Vagina (tissue), 2 donors: ENCODE measurements at places on chromosomes 1 and 21.
A peak's percentile ranks its signal among the peaks of the same experiment; 100 is the strongest.

GRCh38 chr1:176017722-176018121 is 189.4 kb downstream of the COP1 start:
- no peak for DNase-seq

DNA sequence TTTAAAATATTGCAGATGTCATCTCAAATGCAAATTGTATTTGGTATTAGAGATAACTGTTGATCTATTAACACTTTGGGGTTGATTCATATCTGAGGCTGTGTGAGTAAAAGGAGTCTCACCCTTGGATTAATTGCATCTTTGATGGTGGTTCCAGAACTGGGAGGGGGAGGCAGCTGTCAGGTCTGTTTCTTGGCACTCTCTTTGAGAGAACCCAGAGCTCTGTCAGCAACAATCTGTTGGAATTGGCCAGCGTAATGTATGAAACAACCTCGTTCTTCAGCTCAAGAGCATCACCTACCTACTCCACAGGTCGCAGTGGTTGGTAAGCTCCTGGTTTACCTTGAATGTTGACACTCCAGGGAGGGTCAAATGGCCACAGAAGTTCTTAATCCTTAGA is 424.1 kb downstream of the CAMTA1 start:
- no peak for DNase-seq

DNA sequence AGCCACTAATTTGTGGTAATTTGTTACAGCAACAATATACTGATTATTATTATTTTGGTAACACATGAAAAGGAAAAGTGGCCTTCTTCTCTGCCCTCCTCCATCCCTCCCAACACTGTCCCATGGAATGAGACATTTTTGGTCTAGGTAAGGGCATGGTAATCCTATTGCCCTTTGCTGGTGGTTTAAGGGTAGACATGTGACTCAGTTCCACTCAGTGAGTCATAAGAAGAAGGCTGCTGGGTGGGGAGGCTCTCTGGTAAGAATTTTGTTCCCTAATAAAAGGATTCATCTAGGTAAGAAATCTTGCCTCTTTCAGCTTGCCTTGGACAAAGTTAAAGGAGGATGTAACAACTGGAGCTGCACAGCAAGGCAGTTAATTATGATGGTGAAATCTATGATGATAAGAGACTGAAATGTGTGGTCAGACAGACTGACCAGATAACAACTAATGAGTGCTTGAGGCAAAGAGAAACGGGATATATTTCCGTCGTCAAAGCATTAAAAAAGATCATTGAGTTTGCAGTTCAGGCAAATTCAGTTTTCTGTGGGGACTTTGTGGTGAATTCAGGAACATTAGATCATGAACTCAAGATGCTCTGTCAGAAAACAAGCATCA is 232.0 kb upstream of the KCNK2 start:
- no peak for DNase-seq

DNA sequence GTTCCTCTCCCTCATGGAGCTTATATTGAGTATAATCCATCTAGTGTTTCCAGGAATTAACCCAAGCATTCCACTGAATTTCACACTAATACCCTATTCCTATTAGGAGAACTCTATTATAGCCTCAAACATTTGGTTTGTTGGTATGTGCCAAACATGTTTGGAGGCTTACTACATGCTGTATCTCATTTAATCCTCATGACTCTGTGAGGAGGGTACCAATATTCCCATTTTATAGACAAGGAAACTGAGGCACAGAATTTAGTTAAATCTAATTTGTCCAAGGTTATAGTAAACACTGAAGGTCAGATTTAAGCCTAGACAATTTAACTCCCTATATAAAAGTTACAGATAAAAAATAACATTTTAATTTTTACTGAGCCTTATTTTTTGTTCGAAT is 9.1 kb downstream of the FLVCR1 start:
- no peak for DNase-seq

DNA sequence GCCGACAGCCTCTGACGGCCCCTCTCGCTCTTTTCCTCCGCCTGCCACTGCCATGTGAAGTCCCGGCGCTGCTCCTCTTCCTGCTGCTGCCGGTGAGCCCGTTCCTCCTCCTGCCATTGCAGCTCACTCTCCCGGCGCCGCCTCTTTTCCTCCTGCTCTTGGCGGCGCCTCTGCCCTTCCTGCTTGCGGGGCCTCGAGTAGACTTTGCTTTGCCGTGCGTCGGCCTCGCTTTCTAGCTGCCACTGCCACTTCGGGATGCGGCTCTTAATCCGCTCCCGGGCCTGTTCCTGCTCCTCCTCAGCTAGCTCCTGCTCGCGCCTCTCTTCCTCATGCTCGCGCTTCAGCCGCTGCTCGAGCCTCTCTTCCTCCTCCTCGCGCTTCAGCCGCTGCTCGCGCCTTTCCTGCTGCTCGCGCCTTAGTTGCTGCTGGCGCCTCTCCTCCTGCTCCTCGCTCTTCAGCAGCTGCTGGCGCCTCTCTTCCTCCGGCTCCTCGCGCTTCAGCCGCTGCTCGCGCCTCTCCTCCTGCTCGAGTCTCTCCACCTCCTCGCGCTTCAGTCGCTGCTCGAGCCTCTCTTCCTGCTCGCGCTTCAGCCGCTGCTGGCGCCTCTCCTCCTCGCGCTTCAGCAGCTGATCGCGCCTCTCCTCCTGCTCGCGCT is 4.3 kb downstream of the TCHH start:
- no peak for DNase-seq

DNA sequence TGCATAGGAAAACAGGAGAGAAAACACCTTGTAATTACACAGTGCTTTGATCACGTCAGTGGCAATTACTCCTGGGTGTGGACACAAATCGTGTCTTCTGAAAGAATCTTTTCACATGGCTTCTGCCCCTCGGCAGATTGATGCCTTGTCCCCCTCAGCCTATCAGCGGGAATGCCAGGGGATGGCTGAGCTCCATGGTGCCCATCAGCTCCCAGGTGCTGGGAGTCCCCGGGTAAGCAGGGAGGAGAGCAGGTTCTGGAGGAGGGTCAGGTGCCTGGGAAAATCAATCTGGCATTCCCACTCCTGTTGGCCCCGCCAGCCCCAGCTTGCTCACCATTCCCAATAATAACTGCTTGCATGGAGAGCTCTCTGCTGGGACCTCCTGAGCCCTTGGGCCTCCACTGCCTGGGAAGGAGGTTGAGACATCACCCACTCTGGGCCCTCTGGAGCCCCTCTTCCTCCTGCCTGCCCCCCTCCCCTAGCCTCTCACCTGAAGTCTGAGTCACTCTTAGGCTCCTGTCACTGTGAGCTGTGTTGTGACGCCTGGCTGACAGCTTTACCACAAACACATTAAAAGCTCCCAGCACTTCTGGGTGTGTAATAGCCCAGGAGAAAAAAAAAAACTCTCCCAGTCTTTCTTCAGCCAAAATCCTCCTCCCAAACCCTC is 4.9 kb downstream of the CAMK2N1 start:
- DNase-seq, result no peak

DNA sequence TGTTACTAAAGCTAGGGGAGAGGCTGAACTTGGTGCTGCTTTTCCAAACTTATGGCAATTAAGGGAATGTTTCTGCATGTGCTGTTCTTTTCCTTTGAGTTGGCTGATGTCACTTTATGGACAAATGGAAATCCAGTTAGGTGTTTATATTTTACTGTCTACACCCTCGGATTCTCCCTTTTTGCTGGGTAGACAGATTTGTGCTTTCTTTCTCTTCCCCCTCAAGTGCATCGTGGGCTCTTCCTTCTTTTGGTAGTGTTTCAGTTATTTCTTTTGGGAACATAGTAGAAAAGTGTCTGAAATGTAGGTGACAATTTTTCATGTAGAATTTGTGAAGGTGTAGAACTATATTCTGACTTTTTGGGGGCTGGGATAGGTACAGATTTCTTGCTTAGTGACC is 22.9 kb downstream of the SYT14 start:
- no peak for DNase-seq

- DNase-seq, result peak; percentile 81
Measured at GRCh38 chr1:201260236-201260590, 23.1 kb upstream of the PKP1 start.

DNA sequence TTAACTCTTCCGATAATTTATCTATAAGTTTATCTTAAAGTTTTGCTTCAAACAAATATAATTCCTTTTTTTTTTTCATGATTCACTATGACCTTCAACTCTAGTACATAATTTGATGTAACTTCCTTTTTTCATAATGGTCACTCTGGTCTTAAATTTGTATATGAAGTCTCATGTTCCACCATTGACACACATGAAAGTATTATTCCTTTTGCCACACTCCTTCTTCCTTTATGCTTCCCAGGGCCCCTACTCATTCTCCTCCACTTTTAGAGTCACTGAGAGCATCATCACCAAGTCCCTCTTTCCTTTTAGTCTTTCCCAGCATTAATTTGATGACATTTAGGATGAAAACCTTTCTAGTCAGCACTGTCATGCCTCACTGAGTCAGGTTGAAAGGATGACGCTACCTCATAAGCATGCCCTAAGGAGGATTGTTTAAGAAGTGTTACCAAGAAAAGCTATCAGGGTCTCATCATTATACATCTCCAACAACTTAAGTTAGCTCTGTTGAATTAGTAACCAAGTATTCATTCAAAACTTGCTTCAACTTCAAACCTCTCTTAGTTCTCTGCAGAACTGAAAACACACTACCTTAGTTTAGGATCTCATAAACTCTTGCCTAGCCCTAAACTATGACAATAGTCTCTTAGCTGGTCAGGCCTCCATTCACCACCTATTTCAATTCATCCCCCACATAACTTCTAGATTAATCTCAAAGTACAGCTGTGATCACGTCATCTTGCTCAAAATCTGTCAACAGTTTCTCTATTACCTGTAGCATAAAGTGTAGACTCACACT is 14.5 kb downstream of the AUNIP start:
- DNase-seq, result no peak

GRCh38 chr1:223775054-223775453 is 62.7 kb downstream of the CAPN2 start:
- no peak for DNase-seq

- DNase-seq, result no peak
Measured at GRCh38 chr1:178573330-178573729, 60.4 kb downstream of the TEX35 start.

- no peak for DNase-seq
Measured at GRCh38 chr1:93616996-93617669, 64.5 kb downstream of the BCAR3 start.

DNA sequence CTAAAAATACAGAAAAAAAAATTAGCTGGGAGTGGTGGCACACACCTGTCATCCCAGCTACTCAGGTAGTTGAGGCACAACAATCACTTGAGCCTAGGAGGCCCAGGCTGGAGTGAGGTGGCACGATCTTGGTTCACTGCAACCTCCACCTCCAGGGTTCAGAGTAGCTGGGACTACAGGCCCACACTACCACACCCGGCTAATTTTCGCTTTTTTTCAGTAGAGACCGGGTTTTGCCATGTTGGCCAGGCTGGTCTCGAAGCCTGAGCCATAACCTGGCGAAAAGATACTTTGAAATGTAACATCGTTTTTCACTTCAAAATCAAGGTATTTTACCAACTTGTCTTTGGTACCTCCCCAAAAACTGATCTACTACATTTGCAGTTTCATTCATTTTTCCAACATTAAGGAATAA is 6.1 kb downstream of the GAS5 start:
- no peak for DNase-seq

DNA sequence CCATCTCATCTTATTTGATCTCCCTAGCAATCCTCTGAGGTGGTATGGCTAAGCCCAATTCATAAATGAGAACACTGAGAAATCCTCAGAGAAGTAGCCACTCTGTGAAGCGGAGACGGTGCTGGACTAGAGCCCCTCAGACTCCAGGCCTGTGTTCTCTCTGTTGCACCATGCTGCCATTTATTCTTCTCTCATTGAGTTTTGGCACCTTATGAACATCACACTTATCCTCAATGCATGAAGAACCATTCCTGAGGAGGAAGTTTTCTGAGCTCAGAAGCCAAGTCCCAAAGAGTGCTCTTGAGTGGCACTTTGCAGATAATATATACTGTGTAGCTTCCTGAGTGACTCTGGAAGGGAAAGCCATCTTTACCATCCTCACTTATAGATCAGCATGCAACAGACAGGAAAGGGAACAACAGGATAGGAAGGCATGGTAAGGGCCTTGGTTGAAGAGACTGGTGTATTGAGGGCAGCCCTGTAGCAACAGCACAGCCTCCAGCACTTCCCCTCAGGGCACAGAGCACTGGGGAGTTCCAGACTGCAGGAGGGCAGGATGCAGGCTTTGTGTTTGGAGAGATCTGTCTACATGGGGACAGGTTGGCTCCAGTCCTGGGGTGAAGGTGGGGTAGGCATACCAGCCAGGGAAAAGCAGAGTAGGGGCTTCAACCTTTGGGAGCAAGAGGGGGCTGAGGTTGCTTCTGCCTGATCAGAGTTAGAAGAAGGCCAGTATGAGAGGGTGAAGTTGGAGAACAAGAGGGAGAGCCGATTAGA is 1.6 kb upstream of the CRNN start:
- no peak for DNase-seq

- no peak for DNase-seq
Measured at GRCh38 chr1:225111000-225111399, 181.5 kb downstream of the DNAH14 start.

DNA sequence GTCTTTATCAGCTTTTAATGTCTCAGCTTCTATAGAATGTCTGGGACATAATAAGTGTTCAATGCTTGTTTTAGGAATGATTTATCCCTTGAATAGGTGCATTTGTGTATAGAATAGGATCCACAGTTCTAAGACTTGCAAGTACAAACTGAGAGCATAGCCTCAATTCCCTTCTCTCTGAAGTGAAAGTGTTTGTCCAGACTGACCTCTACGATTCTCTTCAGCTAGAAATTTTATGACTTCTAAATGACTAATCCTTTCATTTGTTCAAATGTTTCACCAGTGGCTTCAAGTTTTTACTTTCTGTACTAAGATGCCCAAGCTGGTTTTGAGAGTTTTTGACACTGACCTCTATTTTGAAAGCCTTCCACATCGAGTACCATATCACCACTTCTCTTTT is 608.2 kb upstream of the ADGRL4 start:
- DNase-seq, result no peak

- DNase-seq, result no peak
Measured at GRCh38 chr21:40610345-40610744, 236.6 kb downstream of the DSCAM start.

DNA sequence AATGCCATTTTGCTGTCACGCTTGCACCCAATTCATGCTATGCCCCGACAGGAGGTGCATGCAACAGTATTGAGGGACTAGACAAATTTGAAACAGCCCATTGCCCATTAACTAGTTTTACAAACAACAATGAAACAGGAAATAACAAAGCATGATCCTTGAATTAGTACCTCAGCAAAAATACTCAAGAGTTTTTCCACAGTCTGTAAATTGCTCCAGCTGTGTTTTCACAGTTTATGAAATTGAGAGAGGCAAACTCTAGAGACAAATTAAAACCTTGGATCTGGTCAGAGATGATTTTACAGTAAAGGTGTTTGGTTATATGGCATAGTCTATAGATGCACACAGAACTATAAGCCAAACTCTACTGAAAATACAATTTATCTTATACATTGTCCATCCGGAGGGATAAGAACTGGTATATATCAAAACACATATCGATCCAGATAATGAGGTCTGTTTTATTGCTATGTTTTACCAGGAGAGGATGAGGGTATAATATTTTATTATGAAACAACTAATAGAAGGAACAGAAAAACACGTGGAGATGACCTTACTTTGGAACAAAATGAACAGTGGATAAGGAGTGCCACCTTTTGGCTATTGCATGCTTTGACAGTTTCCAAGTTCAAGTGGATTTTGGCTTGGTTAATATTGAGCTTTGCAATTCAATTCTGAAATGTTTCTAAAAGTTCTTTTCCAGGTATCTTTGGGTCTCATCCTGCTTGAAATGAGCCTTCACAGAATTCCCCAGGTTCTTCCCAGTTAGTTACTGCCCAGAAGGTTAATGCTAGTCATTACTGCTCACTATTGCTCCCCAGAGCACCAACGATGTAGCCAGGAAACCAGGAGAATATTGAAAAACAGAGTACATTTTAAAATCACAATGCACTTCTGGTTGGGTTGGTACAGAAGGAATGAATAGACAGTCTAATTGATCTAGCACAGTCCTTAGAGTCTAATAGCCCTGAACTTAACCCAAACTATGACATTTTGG is 45.7 kb downstream of the ZC3H11B start:
- DNase-seq, result no peak
